ENCODE measurements at places on chromosomes 1 and 21. TPM values are rescaled to one million over a fixed set of nuclear protein-coding genes. Genes with fewer than 3 reads are reported as not detected.

Gene HSD3B1
- total RNA-seq: not detected

Gene OR10J4
- not detected for total RNA-seq

Gene B3GALNT2
- total RNA-seq: 66.2 TPM

Gene GIPC2
- 31.9 TPM for total RNA-seq

- no peaks in the 10 kb centered on the region for H3K36me3 ChIP-seq
- no peaks in the 10 kb centered on the region for H3K27me3 ChIP-seq
- DNase-seq: peak; percentile 86
- H3K4me3 ChIP-seq: no peak overlapping the region
- H3K4me1 ChIP-seq: no peaks in the 10 kb centered on the region
These were observed 11.8 kb downstream of the RCAN1 start for GRCh38 chr21:34603002-34603709.

DNA sequence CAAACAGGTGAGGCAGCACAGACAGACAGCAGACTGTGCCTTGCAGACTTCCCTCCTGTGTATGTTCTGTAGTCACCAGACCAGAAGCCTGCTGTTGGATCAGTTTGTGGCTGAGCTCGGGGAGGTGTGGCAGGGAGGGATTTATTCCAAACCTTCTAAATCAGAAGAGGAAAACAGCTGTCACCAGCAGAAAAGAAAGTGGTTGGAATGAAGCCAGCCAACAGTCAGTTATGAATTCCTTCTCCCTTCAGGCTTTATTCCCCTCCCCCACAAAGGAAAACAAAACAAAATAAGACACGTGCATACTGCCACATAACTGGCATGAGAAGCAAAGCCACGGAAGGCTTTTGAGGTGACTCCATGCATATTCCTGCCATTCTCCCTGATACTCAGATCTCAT lies 19.0 kb upstream of the PIGV start:
- no peaks in the 10 kb centered on the region for H3K36me3 ChIP-seq
- H3K4me1 ChIP-seq: peaks cover 34% of the 10 kb centered on the region
- H3K27ac ChIP-seq: no peak overlapping the region
- no peaks in the 10 kb centered on the region for H3K27me3 ChIP-seq
- no peak overlapping the region for H3K4me3 ChIP-seq
- DNase-seq: peak; percentile 43

DNA sequence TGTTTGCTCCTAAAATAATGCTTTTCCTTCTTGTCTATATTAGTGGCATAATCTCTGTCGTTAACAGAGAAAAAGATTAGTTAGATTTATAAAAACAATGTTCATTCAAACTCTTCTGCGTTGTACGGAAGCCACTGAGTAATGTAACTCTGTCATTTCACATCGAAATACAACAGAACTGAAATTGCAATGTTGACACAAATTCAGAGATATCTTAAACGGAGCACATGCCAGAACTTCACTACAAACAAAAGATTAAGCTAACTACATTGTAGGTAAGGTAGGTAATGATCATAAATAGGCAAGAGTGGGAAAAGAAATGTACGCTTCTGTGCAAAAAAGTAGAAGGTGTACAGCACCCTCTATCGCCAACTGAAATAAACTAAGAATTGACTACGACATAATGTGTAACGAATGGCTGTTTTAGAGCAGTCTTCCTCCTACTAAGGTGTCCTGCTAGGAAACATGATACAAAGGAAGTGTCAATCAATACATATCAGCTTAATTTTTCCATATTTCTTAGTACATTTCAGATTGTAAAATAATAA lies 56.6 kb downstream of the PCNX2 start:
- no peaks in the 10 kb centered on the region for H3K36me3 ChIP-seq
- H3K27me3 ChIP-seq: no peaks in the 10 kb centered on the region
- DNase-seq: no peak

- DNase-seq: peak; percentile 39
- no peaks in the 10 kb centered on the region for H3K27me3 ChIP-seq
- H3K36me3 ChIP-seq: no peaks in the 10 kb centered on the region
These were observed 93.5 kb downstream of the IER5 start for GRCh38 chr1:181181792-181182585.

GRCh38 chr1:162206300-162206699 lies 136.8 kb downstream of the NOS1AP start:
- H3K27ac ChIP-seq: no peak overlapping the region
- no peaks in the 10 kb centered on the region for H3K27me3 ChIP-seq
- H3K4me1 ChIP-seq: no peaks in the 10 kb centered on the region
- DNase-seq: no peak
- no peaks in the 10 kb centered on the region for H3K36me3 ChIP-seq

DNA sequence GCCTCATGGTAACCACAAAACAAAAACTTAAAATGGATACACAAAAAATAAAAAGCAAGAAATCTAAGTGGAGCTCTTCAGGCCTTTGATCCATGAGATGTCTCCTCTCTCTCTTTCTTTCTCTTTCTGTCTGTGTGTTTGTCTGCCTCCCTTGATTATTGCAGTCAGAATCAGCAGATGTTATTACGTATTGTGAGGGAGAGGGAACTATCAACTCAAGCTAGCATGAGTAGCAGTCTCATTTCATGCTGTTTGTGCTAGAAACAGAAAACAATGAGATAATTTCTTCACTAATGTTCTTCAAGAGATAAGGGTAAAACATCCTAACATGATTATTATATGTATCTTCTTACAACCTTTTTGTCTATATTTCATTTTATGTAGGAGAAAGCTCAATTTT lies 103.7 kb upstream of the PDC start:
- no peak for DNase-seq
- no peak overlapping the region for H3K4me3 ChIP-seq
- no peaks in the 10 kb centered on the region for H3K4me1 ChIP-seq
- no peaks in the 10 kb centered on the region for H3K36me3 ChIP-seq

DNA sequence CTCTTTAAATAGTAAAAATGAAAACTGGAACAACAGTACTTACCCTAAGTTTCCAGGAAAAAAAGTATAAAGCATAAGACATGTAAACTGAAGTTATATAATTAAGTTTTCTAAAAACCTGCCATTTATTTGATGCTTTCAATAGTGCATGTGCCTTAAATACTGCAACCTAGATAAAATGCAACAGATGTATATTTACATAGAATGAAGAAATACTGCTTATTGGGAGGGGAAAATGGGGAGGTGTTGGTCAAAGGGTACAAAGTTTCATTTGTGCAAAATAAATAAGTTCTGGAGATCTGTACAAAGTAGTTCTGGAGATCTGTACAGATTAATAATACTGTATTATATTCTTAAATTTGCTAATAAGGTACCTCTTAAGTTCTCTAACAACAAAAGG lies 68.6 kb downstream of the PRPF38A start:
- no peaks in the 10 kb centered on the region for H3K4me1 ChIP-seq
- no peak for DNase-seq
- H3K4me3 ChIP-seq: no peak overlapping the region
- H3K27ac ChIP-seq: no peak overlapping the region

GRCh38 chr1:21229246-21230000 lies 52.7 kb upstream of the EIF4G3 start:
- peaks cover 83% of the 10 kb centered on the region for H3K36me3 ChIP-seq

DNA sequence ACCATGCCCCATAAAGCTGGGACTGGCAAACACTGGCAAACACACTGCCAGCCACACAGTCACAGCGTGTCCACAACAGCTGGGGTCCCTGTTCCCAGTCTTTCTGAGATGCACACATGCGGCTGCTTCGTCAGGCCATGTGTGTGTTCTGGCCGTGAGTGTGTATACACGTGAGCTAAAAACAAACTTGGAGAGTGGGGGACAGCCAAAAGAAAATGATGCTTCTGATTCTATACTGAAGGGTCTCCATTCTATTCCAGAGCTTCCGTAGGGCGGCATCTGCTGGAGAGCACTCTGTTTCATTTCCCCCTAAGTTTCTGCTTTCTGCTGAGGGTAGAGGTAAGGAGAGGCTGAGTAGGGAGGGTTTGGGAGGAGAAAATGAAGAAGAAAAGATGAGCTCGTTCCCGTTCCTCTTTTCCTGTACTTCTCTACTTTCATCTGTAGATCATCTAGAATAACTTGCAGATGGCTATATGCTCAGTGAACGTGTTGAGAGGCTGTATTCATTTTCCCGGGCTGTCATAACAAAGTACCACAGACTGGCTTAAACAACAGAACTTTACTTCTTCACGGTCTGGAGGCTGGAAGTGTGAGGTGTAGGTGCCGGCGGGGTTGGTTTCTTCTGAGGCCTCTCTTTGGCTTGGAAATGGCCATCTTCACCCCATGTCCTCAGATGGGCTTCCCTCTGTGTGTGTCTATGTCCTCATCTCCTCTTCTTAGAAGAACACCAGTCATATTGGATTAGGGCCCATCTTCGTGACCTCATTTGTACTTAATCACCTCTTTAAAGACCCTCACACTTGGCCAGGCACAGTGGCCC lies 151.6 kb downstream of the TOMM20 start:
- H3K36me3 ChIP-seq: no peaks in the 10 kb centered on the region
- no peak overlapping the region for H3K4me3 ChIP-seq
- H3K27me3 ChIP-seq: no peaks in the 10 kb centered on the region
- peak overlapping the region; percentile 51 for H3K27ac ChIP-seq
- H3K4me1 ChIP-seq: peaks cover 77% of the 10 kb centered on the region

DNA sequence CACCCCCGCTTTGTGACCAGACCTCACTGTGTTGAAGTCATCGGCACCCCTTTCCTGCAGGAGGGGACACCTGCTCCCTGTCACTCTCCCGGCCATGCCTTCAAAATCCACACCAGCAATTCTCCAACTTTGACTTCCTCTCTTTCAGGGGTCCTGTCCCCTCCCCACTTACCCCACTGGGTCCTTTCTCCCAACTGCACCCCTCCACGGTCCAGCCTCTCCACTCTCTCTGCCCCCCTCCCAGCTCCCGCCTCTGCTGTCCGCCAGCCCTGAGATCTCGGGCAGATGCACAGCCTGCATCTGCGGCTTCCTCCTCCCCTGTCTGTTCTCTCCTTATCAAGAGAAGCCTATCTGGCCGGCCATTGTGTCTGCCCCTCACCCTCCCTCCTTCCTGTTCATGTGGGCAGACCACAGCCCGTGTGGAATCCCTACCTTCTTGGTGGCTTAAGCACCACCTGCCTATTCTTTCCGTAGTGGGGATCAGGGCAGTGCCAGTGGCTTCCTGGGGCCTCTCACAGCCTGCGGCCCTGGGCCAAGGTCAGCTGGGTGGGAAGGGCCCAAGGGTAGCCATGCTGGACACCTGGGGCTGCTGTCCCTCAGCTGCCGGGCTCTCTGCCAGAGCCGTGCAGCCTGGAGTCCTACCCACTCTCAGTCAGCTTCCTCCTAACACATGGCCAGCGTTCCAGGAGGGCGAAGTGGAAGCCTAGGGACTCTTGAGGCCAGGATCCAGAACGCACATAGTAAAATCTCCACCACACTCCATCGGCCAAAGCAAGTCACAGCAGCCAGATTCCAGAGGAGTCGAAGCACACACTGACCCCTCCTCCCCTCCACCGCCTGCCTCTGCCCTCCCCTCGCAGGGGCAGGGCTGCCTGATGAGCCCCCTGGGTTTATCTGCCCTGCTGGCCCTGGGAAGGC lies 5.1 kb upstream of the HES4 start:
- H3K4me1 ChIP-seq: peaks cover 30% of the 10 kb centered on the region
- peaks cover 36% of the 10 kb centered on the region for H3K27me3 ChIP-seq
- no peaks in the 10 kb centered on the region for H3K36me3 ChIP-seq
- no peak overlapping the region for H3K4me3 ChIP-seq
- no peak overlapping the region for H3K27ac ChIP-seq

GRCh38 chr1:57262472-57262871 lies 161.4 kb downstream of the DAB1 start:
- no peaks in the 10 kb centered on the region for H3K4me1 ChIP-seq
- H3K27me3 ChIP-seq: no peaks in the 10 kb centered on the region
- H3K27ac ChIP-seq: no peak overlapping the region
- no peak overlapping the region for H3K4me3 ChIP-seq
- DNase-seq: no peak

DNA sequence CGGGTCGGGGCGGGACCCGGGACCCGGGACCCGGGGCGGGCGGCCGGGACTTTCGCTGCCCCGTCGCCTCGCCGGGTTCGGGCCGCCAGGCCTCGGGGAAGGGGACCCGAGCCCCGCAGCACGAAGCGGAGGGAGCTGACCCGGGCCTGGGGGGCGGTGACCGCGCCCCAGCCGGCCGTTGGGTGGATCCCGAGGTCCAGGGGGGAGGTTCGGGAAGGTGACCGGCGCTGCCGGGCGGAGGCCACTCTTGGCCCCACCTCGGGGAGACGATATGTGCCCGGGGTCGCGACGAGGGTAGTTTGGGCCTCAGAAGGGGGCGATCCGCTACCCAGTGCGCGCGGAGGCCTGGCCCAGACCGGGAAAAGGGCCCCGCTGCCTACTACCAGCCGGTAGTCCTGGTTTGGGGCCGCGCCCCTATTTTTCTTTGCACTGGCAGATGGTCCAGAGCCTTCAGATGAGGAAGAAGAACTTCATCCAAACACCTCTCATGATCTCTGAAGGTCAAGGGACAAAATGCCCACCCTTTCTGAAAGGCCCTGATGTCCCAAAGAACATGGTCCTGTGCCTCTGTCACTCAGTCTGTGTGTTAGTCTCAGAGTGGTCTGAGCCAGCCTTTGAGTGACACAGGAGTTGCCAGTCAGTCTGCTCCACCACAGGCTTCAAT lies 766 bp downstream of the AGO4 start:
- H3K36me3 ChIP-seq: no peaks in the 10 kb centered on the region
- peaks cover 10% of the 10 kb centered on the region for H3K4me1 ChIP-seq
- no peak for DNase-seq
- H3K4me3 ChIP-seq: peak overlapping the region; percentile 56
- H3K27me3 ChIP-seq: no peaks in the 10 kb centered on the region
- peak overlapping the region; percentile 87 for H3K27ac ChIP-seq

DNA sequence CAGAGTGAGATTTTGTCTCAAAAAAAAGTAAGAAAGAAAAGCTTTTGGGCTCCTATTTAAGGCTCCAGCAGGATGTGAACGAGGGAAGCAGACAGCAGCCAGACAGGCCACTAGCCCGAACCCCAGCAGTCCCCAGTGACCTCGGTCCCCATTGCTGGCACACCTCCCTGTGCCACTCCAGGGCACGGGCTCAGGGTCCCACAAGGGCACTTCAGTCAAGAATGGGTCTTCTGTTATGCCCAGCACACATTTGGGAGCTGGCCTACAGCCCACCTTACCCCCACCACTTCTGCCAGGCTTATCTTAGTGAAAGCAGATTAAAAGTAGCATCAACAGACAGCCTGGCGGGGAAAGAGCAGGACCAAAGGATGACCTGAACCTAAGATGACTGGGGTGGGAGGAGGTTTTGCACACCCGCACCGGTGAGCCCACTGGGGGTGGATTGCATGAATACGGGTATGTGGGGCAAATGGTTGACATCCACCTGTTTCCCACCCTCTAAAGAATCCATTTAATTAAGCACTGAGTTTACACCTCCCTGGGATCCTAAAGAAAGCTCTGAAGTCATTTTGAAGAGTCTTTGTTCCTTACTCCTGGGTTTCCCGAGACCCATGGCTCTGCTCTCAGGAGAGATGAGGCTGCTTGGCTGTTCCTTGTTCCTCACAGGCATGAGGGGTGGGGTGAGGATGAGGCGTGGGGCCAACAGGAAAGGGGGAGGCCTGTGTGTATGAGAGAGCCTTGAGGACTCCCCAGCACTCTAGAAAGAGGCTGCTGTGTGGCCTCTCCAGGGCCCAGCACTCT lies 4.7 kb downstream of the CHI3L1 start:
- H3K27me3 ChIP-seq: no peaks in the 10 kb centered on the region
- H3K36me3 ChIP-seq: no peaks in the 10 kb centered on the region
- no peak for DNase-seq
- peaks cover 4% of the 10 kb centered on the region for H3K4me1 ChIP-seq

GRCh38 chr1:164895026-164895912 lies 336.3 kb downstream of the PBX1 start:
- no peak for DNase-seq
- H3K27ac ChIP-seq: no peak overlapping the region
- H3K36me3 ChIP-seq: no peaks in the 10 kb centered on the region
- H3K27me3 ChIP-seq: no peaks in the 10 kb centered on the region
- no peak overlapping the region for H3K4me3 ChIP-seq
